ENCODE measurements at places on chromosomes 2 and 18.

DNA sequence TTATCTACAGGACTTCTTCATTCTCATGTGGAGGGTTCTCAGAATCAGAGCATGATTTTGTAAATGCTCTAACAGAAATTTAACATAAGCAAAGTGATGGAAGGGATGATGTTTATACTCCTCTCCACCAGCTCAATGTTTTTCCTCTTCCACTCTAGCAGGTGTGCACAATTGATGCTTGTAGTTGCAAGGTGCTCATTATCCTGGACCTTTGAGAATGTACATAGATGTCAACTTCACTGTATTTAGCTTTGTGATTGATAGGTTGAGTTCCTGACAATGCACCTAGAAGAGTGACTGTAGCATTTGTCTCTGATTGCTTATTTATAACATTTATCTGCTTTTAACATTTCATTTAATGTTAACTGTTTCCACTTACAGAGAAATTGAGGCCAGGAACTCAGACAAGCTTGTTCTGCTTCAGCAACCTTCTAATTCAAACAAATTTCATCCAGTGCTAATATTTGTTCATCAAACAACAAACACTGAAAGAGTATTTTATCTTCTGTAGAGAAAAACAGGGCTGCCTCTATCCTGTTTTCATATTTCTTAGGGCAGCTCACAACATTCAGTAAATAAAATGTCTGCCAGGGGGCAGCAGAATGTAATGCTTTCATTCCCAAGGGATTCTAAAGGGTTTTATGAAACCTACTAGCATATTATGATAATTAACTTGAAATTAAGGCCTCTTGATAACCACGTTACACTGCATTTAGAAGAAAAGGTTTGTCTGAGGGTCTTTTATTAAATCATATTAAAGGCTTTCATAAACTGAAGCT is 127.9 kb upstream of the NOL4 start:
- DNase-seq: no peak

GRCh38 chr2:200662727-200663126 is 76.9 kb downstream of the AOX1 start:
- DNase-seq: no peak

- no peak for DNase-seq
These were observed 8.9 kb downstream of the ZFP36L2 start for GRCh38 chr2:43217228-43218154.

DNA sequence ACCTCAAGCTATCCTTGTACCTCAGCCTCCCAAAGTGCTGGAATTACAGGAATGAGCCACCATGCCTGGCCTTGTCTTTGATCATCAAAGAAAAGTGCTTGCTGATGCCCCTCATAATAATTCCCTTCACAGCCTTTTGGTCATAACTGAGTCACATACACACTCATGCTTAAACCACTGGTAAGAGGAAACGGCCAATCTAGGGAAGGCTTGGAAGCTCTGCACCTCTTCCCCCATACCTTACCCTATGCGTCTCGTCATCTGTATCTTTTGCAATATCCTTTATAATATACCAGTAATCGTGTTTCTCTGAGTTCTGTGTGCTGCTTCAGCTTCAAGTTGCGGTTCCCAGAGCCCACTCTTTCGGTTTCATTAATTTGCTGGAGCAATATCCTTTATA is 4.8 kb upstream of the RNF138 start:
- DNase-seq: no peak

GRCh38 chr2:16522031-16522831 is 143.4 kb downstream of the CYRIA start:
- no peak for DNase-seq

DNA sequence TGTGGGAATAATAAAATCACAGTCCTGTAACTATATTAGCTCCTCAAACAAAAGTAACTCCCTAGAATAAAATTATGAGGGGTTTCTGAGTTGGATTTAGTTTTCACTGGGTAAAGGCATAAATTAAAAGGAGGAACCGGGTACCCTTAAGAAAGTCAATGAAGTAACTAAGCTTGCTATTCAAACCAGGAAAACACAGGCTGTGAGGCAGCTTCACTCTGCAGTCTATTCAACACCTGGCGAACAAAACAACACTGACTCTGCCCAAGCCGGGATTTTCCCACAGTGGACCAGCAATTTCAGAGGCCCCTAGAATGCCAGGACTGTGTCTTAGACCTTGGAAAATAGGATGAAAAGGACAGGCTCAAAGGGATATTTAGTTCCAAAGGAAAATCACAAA is 24.6 kb upstream of the CREB1 start:
- DNase-seq: no peak

DNA sequence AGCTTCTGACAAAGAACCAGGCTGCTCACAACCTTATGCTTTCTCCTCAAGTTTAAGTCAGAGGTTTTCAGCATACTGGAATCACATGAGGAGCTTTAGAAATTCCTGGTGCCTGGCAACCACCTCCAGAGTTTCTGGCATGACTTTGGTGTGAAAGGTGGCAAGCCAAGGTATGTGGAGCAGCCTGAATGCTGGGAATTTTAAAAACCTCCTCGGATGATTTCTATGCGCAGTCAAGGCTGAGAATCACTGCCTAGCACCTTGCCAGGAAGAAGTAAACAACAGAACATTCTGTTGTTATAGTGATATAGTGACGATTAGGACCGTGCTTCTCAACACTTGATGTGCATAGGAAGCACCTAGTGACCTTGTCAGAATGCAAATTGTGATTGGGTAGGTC is 11.7 kb downstream of the CCBE1 start:
- DNase-seq: no peak

DNA sequence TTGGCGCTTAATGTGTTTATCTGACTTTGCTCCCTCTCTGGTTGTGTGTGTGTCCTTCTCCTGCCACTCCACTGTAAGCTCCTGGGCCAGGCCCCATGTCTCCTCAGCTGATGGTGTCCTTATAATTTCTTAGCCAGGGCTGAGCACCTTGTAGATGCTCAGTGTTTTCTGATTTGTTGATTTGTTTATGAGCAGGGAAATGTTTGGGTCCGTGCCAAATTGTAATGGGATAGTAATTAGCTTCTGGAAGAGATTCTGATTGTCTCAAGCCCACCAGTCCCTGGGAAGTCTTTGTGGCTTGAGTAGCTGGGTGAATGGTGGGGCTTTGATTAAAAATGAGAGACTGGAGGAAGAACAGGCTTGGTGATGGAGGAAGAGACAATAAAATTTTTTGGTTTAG is 270.5 kb downstream of the MYCN start:
- no peak for DNase-seq

DNA sequence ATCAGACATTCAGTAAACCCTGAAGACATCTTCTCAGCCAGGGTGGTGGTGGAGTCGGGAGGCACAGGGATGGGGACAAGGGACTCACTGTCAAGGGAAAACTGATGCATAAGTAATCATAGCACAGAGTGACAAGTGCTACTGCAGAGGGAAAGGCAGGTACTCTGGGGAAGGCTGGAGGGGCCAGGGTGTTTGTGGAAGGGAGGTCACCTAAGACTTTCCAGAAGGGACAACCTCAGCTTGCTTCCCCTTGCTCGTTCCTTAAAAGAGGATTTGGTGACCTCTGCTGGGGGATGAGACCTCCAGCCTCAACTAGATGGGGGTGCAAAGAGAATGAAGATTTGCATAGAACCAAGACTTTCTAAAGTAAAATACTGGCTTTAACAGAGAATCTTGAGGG is 99.5 kb downstream of the SLC4A3 start:
- no peak for DNase-seq

Measured in T-helper 17 cell (primary cell).